ENCODE measurements at places on chromosomes 11 and 22.

DNA sequence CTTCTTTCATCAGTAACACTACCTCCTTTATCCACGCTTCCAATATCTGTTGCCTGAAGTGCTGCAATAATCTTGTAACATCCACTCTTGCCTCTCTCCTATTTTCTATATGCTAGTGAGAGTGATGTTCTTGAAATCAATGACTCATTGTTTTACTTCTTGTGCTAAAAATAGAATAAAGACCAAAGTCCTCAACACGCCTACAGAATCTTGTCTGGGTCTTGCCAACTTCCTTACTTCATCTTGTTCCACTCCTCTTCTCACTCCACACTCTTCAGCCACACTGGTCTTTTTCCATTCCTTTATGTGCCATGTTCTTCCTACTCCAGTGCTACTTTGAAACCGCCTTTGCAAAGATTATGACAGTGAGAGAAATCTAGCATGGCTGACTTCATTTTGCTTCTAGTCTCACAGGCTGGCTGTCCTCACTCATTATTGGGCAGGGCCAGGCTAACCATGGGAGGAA, 136.4 kb downstream of the CCDC81 start:
- DNase-seq = peak; percentile 76

DNA sequence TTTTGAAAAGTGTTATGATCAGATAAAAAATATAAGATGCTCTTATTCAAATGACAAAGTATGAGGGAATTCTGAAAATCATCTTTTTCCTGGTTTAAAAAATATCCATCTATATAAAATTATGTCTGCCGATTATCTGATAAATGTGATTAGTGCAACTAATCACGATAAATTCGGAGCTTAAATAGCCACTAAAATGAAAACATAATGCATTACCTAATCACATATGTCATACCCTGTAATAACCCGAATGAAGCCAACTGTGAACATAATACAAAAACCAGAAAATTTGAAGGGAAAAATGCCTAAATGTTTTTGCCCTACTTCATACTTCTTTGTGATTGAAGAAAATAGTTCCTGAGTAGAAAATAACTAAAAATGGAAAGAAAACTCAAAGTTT, 808.4 kb upstream of the LUZP2 start:
- no peak for DNase-seq

DNA sequence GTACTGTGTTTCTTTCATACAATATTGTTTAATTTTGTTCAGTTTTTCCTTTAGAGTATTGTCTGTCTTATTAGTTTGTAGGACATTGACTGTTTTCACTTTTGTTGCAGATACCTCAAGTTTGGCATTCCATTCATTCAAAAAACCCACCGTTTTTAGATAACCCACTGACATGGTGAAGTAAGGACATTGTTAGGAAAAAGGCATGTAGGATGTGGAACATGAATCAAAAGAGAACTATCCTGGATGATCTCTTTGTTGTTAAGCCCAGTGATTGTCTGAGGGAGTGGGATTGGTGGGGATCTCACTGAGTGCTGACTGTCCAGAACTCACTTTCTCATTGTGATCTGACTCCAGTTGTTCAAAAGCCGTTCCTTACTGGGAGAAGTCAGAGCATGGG, 119.3 kb downstream of the TEAD1 start:
- no peak for DNase-seq

- DNase-seq = no peak
These were observed 14.0 kb upstream of the C22orf39 start for GRCh38 chr22:19461506-19461905.

GRCh38 chr11:11177156-11177808, 175.8 kb downstream of the CSNK2A3 start:
- no peak for DNase-seq

DNA sequence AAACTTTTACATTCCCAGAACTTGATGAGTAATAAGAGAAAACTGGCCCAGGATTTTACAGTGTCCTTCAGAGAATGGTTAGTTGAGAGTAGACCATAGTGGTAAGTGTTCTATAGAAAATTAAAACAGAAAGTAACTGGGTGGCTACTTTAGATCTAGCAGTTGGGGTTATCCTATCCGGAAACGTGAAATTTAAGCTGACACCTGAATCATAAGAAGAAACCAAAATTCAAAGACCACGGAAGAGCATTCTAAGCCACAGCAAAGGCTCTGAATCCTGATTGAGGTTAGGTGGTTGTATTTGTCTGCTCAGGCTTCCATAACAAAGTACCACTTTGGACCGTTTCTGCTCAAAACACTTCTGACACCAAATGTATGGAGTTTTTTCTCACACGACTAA, 34.0 kb downstream of the TTC17 start:
- DNase-seq = no peak

- DNase-seq = no peak
These were observed 7.3 kb downstream of the RHOG start for GRCh38 chr11:3833449-3833848.

- DNase-seq = no peak
These were observed 37.4 kb downstream of the KCNQ1 start for GRCh38 chr11:2482204-2482603.

Measured in HCEC 1CT (cell line).